ENCODE measurements at places on chromosomes 1 and 21. TPM values are rescaled to one million over a fixed set of nuclear protein-coding genes. Genes with fewer than 3 reads are reported as not detected.

- DNase-seq = peak; percentile 44
Measured at GRCh38 chr1:156848461-156849150, 10.3 kb downstream of the INSRR start.

- DNase-seq = no peak
Measured at GRCh38 chr1:59027177-59027576, 243.3 kb upstream of the JUN start.

HPDL gene
- polyA plus RNA-seq = 2.5 TPM

GRCh38 chr1:108064255-108064654, 99.3 kb upstream of the VAV3 start:
- DNase-seq = no peak

GRCh38 chr1:70554341-70554740, 143.3 kb downstream of the CTH start:
- peak; percentile 50 for DNase-seq

DNA sequence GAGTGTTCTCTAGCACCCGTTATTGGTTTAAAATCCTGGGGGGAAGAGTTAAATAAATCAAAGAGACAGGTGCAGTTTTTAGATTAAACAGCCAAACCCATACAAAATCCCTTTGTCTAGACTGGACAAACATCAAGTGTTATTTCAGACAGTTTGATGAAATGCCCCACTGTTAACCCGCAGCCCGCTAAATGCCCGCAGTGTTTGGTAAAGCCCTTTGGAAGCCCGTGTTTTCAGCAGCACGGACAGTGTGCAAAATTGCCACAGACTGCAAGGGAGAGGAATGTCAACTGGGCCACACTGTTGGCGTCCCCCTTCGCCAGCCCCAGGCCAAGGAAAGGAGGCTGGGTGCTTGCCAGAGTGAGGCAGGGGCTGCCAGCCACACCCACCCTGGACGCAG, 26.6 kb downstream of the AJAP1 start:
- no peak for DNase-seq

DNA sequence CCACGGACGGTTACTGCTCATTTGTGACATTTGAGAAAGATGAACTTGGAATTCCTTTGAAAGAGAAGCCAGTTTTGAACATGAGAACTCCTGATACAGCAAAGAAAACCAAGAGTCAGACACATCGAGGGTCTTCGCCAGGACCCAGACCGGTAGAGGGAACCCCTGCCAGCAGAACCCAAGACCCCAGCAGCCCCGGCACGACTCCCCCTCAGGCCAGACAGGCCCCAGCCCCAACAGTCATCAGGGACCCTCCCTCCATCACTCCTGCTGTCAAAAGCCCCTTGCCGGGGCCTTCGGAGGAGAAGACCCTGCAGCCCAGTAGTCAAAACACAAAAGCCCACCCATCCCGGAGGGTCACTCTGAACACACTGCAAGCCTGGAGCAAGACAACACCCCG, 27.7 kb downstream of the CHAF1B start:
- no peak for DNase-seq

CHIA gene
- polyA plus RNA-seq = not detected

DNA sequence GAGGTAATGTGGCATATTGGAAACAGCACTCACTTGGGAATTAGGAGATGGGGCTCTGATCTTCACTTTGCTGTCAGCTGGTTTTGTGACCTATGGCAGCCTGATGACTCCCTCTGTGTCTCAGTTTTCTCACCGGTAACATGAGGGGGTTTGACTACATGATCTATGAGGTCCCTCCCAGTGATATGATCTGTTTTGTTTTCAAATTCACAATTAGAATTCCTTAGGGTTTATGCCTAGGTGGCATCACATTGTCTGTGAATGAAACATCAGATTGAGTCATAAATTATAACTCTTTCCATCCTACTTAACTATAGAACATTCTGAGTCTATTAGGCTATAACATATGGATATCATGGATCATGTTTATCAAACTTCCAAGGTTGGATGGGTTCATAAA, 386.6 kb downstream of the PTBP2 start:
- DNase-seq = no peak

- DNase-seq = peak; percentile 65
Measured at GRCh38 chr1:81695741-81696140, 105.0 kb upstream of the ADGRL2 start.

- DNase-seq = no peak
Measured at GRCh38 chr21:22795644-22796043, 1797.4 kb downstream of the NCAM2 start.

TRAF3IP3 gene
- 2.2 TPM for polyA plus RNA-seq

DNA sequence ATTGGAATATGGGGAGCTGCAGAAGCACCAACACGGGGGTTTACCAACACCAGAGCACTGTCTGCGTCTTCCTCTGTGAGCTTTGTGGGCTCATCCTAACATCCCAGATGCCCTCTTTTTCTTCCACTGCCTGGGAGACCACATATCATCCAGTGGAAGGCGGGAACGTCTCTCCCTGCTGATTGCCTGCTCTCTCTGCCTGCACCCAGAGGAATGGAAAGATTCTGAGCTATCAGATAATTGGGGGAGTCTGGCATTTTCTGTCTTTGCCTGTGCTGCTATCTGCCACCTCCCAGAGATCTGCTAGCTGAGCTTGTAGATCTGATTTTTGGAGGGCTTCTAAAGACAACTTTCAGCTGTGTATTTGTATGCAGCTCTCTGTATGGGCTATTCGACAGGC, 166.2 kb upstream of the PLXNA2 start:
- DNase-seq = no peak

KRTAP21-2 gene
- polyA plus RNA-seq = not detected

ZFP69 gene
- polyA plus RNA-seq = 4.3 TPM

GRCh38 chr1:38296047-38296446, 249.5 kb upstream of the POU3F1 start:
- DNase-seq = no peak

- DNase-seq = no peak
Measured at GRCh38 chr1:175138579-175138978, 54.0 kb downstream of the KIAA0040 start.
